ENCODE measurements at places on chromosomes 1 and 21.
A peak's percentile ranks its signal among the peaks of the same experiment; 100 is the strongest.

GRCh38 chr1:156766298-156767100, 836 bp upstream of the PRCC start:
- DNase-seq: no peak

- DNase-seq: no peak
Observed at GRCh38 chr1:46749404-46749803, 30.5 kb upstream of the EFCAB14 start.

- peak; percentile 67 for DNase-seq
Observed at GRCh38 chr1:167654975-167655575, 25.0 kb downstream of the RCSD1 start.

DNA sequence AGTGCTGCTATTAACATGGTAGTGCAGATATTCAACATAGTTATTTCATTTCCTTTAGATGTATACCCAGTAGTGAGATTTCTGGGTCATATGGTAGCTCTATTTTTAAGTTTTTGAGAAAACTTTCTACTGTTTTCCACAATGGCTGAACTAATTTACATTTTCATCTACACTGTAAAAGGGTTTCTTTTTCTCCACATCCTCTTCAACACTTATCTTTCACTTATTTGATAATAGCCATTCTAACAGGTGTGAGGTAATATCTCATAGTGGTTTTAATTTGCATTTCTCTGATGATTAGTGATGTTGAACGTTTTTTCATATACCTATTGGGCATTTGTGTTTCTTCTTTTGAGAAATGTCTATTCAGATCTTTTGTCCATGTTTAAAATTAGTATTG, 149.8 kb downstream of the PDE4B start:
- no peak for DNase-seq

DNA sequence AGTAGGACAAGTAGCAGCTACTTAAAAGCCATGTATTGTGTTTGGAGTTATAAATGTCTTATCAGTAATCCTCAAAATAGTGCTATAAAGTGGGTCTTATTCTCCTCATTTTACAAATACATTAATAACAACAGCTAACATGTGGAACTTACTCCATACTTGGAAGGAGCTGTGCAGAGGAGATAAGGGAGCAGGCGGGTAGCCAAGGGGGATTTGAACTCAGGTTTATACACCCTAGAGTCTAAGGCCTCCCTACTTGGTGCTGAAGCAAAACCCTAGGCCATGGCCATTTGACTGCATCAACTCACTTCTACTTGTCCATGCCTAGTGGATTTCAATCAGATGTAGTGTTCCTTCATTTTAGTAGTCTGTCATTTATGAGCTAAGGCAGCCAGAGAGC, 72.1 kb downstream of the LMO4 start:
- no peak for DNase-seq

All from lung (tissue), 17 donors.